ENCODE measurements at places on chromosomes 3 and 15.

- no peak for DNase-seq
Observed at GRCh38 chr3:100088735-100089368, 25.4 kb downstream of the FILIP1L start.

DNA sequence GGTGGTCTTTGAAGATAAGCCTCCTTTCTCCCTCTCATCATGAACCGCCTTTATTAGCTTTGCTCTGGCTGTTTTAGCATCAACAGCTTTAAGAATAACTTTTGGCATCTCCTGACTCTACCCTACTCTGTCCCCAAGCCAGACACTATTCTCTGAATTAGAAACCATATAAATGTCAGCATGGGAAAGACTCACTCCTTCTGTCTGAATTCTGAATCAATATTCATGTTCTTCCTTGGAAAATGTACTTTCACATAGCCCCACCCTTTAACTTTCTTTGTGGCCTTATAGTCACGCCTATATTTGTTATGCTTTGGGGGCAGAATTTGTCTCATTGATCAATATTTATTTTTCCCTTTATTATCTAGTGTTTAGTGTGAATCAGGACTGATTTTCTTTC lies 131.7 kb upstream of the NR2E3 start:
- no peak for DNase-seq

DNA sequence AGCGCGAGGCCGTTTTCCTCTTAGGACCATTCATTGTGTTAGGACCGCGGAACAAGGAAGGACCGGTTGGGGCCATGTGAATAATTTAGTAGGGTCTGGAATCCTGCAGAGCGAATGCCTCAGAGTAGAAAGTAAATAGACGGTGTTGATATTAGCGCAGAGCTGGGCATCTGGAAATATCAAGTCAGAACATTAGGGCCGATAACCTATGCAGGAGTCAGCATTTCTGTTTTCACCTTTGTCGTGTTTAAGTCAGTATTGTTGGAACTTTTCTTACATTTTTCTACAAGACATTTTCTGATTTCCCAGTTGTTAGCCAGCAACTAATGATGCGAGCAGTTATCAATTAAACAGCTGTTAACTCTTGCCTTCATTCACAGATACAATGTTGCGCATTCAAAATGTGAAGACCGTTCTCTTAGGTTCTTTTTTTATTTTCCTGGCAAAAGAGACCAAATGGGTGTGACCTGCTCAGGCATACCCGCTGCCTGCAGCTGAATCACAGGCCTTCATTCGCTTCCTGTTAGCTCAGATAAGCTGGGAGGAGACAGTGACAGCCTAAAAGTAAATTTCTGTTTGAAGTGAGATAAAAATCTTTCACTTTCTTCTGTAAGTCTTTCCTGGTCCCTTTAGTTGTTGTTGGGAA lies 966 bp upstream of the PKM start:
- peak; percentile 7 for DNase-seq

DNA sequence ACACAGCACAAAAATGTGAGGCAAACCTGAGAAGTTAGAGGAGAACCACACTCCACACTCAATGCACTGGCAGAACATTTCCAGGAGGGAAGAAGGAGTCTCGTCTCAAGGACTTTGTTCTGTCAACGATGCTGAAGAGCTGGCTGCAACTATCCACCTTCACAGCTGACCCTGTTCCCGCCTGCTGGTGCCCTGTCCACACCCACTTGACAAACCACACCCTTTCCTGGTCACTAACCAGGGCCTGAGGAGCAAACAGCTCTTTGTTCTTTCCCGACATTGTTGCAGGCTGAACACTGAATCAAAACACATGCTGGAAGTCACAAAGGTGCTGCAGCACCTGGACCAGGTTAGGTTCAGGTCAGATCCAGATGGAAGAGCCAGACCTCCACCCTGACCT lies 92.6 kb upstream of the ARRDC4 start:
- DNase-seq = no peak

- no peak for DNase-seq
Observed at GRCh38 chr15:97036301-97036700, 705.8 kb downstream of the NR2F2 start.

DNA sequence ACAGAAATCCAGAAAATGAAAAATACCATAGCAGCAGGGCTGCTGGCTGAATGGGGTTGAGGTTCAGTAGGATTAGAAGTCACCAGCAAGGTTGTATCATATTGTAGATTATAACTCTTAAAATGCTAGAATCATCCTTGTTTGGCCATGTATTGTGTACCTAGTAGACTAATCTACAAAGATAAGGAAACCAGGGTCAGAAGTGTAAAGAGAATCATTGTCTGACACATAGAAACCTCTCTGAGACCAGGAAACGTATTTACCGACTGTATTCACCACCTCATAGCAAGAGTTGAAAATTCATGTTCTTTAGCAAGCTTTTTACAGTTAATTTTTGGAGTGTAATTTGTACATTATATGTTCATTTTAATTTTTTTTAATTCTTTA lies 168.8 kb downstream of the ECT2 start:
- DNase-seq = no peak

- DNase-seq = no peak
Observed at GRCh38 chr3:197746801-197747237, 2.9 kb upstream of the FYTTD1 start.

GRCh38 chr3:64187065-64187959 lies 38.0 kb downstream of the PRICKLE2 start:
- no peak for DNase-seq

DNA sequence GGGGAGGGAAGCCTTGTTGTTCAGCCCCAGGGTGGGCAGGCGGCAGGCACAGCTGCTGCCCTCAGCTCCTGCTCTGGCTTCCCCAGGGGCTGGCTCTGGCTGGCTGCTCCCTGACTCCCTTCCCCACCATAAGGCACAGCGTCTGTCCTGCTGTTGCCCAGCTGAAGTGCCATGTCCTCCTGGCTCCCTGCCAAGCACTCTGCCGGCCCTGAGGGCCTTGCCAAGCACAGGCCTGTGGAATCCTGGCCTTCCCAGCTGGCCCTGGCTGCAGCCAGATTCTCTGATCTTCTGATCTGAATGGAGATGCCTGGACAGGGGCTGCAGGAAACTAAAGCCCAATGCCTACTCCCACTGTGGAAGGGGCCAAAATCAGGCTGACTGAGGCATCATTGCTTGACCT lies 1.1 kb downstream of the IQCF6 start:
- no peak for DNase-seq

- no peak for DNase-seq
Observed at GRCh38 chr3:189353988-189354889, 182.5 kb downstream of the TPRG1 start.

DNA sequence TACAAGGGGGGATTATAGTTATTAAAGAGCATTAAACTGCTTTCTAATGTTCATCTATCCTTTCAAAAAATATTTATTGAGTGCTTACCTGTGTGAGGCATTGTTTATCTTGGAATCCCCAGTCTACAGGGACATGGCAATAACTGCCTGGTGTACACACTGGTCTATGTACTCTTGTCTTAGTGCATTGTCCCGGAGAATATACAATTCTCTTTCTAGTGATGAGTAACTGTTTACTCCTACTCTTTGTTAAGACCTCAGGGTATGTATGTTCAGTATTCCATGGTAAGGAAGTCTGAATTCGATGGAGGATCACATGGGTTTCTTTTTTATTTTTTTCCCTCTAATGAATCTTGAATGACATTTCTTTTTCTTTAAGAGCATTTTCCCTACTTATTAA lies 772.4 kb upstream of the NR2F2 start:
- no peak for DNase-seq

DNA sequence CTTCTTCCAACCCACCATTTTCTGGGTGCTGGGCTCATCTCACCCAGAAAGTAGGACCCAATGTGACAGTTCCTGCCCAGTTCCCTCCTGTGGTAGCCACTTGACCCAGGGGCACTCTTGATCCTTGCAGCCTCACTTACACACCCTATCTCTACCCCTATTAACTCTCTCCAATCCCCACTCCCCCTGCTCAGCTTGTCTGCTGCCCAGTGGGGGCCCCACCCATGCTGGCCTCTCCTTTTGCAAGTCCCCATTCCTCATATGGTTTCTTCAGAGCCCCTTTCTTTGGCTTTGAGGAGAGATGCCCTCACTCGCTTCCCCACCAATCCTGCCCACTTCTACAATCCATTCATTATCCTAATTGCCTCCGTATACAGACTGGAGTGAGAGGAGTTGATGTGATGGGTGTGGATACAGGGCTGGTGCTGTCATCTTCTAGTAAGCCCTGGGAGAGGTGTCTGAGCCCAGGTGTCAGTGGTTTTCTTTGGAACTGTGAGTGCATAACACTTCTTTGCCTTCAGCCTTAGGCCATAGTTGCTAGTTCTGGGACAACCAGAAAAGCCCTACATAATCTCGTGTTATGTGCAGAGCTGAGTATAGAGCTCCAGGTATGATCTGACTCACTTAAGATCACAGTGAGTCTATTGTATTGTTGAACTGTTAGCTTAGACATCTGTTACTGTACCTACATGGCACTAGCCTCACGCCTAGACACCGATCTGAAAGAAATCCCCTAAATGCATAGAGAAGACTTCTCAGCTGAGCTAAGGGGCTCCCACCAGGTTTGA lies 4.8 kb upstream of the CCR5 start:
- no peak for DNase-seq

- DNase-seq = no peak
Observed at GRCh38 chr3:131551761-131552160, 49.0 kb upstream of the MRPL3 start.

GRCh38 chr15:50064673-50065072 lies 54.4 kb downstream of the ATP8B4 start:
- no peak for DNase-seq

GRCh38 chr3:143628971-143629370 lies 219.3 kb downstream of the SLC9A9 start:
- DNase-seq = no peak

DNA sequence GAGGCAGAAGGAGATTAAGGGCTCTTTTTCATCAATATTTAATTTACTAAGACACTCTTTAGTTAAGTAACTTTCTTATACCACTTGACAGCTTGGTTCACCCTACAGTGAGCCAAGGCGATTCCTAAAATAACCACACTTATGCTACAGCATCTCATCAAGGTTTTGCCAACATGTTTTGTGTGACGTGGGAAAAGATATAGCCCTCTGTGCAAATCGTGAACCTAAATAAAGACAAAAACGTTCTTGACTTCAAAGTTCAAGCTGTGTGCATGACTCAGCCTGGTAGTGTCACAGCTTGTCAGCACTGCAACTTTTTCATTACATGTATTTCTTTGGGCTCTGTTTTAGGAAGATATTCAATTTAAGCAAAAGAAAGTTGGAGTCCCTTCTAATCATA lies 297.0 kb upstream of the EPHA3 start:
- DNase-seq = no peak

- no peak for DNase-seq
Observed at GRCh38 chr3:53485675-53486403, 8.6 kb upstream of the CACNA1D start.

DNA sequence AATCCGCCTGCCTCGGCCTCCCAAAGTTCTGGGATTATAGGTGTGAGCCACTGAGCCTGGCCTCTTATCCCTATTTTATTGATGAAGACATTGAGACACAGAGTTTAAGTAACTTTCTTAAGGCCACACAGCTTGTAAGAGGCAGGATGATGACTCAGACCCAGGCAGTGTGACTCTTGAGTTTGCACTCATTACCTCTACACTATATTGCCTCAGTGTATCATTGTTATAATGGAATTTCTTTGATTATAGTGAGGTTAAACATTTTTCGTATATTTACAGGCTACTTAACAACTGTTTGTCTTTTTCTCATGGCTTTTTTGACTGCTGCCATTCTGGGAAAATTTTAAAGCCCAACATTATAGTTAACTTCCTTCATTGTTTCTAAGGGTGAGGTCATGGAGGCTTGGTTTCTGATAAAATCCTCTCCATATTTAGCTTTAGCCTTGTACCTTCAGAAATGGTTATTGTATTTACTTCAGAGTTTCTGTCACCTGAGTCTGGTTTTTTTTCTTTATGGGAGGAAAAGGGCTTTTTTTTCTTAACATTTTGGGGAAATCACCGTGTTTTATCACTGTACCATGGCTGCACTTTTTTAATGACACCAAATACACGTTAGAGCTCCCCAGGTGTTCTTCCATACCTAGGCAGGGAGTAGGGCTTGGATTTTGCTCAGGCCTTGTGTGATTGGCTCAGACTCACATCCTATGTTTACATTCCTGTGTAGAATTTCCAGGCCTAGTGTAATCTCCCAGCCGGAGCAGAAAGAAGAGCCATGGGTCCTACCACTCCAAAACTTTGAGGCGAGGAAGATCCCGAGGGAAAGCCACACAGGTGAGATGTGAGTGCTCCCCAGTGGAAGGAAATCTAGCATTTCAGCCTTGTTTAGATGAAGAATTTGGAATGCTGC lies 6.3 kb downstream of the ZNF774 start:
- DNase-seq = no peak

- no peak for DNase-seq
Observed at GRCh38 chr3:61739640-61740039, 178.3 kb downstream of the PTPRG start.

DNA sequence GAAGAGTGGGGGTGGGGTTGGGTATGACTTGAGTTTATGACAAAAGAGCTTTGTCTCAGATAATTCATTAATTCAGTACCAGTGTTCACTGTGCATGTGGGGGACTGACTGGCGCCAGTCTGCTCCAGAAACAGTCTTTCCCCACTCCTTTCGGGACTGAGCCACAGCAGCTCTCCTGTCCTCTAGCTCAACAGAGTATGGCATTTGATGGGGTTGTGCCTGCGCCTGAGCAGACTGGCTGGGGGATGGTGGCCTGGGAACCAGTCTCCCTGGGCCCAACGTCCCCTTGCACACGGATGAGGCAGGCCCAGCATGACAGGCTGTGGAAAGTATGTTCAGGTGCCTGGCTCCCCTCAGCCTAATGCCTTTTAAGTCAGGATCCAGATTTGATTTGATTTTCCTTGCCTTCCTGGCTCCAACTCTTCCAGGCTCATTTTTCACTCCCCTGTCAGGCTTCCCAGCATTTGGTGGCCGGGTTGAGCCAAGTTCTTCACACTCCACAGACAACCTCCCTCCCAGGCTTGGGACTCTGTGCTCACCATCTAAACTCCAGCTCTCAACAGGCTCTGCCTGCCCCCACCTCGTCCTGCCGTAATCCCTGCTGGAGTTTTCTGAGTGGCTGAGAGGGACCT lies 105.0 kb downstream of the MYLK start:
- DNase-seq = no peak

- DNase-seq = no peak
Observed at GRCh38 chr3:175956964-175957363, 1097.8 kb downstream of the NAALADL2 start.

GRCh38 chr3:157335233-157336076 lies 101.2 kb upstream of the PTX3 start:
- no peak for DNase-seq

GRCh38 chr3:17967111-17967510 lies 224.7 kb upstream of the TBC1D5 start:
- DNase-seq = no peak

GRCh38 chr3:149243540-149243939 lies 21.9 kb upstream of the CP start:
- DNase-seq = no peak

DNA sequence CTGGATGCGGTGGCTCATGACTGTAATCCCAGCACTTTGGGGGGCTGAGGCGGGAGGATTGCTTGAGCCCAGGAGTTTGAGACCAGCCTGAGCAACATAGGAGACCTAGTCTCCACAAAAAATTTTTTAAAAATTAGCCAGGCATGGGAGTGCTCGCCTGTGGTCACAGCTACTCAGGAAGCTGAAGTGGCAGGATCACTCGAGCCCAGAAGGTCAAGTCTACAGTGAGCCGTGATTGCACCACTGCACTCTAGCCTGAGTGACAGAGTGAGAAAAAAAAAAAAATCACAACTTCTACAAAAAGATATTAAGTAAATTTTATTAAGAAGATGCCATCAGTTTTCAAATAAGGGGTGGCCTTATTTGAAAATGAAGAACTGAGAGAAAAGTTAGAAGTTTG lies 11.9 kb upstream of the PLA2G4D start:
- DNase-seq = no peak

GRCh38 chr15:52464040-52464439 lies 64.6 kb downstream of the MYO5A start:
- no peak for DNase-seq
